ENCODE measurements at places on chromosomes 7 and 10.

DNA sequence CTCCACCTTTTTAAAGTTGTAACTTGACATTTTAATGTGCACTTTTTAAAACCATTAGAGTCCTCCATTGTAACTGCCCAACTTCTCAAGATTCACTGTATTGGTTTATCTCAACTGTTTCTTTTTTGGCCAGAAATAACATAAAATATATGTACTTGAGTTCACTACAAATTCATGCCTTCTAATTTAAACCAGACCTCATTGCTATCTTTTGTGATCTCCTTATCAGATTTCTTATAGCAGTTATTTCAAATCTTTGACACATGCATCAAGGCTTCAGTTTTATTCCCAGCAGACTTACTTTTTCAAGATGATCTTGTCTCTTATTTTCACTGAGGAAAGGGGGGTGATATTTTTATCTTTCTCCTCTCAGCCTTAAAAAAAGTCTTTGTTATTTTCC is 154.3 kb downstream of the PHF14 start:
- DNase-seq = no peak

DNA sequence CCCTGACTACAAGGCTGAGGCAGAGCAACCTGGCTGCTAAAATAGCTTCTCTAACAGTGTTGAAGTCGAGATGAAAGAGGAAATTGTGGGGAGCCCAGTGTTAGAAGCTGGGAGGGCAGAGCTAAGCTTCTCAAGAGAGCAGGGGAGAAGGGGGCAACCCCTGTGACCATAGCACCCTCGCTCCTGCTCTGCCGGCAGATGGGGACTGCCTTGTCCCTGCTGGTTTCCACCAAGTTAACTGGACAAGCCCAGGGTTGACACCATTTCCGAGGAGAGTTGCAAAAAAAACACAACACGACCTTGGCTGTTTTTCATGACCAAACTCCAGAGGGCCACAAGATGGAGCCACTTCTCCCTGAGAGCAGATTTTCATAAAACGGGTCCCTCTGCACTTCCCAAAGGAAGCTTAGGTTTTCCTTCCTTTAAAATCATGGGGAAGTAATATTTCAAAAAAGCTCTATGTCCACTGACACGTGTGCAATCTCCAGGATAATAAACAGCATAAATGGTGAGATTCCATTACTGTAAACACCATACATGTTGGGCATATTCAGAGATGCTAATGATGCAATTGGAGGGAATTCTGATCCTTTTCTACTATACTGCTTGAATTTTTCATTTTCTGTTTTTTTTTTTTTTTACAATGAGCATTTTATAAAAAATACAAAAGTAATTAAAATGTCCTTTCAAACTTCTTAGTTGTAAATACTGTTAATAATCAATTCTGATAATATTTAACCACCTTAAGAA is 140.4 kb downstream of the PIP4K2A start:
- DNase-seq = no peak

DNA sequence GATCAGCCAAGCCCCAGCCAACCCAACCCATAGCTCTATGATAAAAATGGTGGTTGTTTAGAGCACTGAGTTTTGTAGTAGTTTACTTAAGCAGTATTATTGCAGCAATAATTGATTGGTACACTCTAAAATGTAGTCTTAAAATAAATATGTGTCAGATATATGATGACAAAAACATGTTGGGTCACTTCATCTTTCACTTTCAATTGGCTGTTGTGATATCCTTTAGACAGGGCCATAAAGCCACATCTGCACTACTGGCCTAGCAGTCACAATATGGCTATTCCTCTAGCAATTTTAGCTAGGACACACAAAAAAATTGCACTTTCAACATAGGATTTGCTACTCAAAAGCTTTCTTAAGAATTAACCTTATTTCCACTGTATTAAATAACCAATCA is 5.9 kb upstream of the CAV1 start:
- no peak for DNase-seq

DNA sequence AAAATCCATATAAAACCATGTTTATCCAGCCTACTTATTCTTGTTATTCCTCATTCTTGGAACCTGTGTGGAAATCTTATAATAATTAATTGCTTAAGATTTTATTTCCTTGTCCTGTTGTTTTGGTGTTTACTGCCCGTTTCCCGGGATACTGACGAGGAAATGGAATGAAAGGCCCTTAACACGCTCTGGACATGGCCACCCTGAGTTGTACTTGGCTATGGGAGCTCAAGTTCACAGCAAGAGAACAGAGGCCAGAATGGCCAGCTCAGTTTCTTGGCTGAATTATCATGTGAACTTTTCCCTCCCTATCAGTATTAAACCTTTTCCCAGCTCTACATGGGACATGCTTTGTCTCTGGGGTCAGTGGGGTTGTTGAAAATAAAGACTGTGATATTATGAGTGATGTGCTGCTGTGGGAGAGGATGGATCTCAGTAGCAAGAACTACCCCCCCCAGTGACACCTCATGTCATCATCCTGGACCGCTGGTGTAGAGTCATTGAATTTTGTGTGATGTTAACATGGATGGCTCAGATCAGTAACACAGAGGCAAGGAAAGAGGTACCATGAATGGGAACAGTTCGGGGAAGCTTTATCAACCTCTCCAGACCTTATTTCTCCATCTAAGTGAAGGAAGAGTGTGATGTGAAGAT is 87.0 kb upstream of the IGFBP3 start:
- DNase-seq = no peak
